Progenitor cell of endocrine pancreas (in vitro differentiated cells): ENCODE measurements at places on chromosomes 5 and 9. TPM values are rescaled to one million over a fixed set of nuclear protein-coding genes. Genes with fewer than 3 reads are reported as not detected.

DNA sequence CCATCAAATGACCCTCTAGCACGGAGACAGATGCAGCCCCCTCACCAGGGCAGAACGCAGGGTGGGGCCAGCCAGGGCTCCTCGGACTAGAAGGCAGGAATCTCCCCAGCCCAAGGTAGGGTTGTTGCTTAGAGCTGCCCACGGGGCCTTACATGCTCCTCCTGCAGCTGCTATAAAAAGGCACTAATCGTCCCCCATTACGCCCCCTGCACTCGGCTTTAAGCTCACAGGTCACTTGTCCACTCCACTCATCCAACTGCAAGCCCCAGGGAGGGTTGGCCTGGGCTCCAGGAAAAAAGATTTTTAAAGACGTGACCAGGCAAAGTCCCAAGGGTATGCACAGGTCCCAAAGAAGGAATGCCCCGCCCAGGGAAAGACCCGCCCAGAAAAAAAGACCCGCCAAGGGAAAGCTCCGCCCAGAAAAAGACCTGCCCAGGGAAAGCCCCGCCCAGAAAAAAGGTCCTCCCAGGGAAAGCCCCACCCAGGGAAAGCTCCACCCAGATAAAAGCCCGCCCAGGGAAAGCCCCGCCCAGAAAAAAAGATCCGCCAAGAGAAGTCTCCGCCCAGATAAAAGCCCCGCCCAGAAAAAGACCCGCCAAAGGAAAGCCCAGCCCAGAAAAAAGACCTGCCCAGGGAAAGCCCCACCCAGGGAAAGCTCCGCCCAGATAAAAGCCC is 11.1 kb downstream of the GRIN1 start:
- no peak for DNase-seq

- DNase-seq = no peak
Observed at GRCh38 chr9:113998525-113999255, 79.4 kb downstream of the AMBP start.

- DNase-seq = no peak
Observed at GRCh38 chr9:69215774-69216485, 41.9 kb downstream of the TJP2 start.

DNA sequence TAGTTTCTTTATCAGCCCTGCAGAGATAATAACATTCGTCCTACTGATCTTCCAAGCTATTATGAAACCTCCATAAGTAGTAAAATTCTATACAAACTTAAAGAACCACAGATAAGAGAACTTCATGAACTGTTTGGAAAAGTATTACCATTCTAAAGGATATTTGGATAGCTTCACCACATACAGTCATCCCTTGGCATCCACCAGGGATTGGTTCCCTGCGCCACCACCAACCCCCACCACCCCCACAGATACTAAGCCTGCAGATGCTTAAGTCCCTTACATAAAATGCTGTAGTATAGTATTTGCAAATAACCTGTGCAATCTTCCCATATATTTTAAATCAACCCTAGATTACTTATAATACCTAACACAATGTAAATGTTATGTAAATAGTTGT is 61.4 kb upstream of the SHISAL2B start:
- no peak for DNase-seq

DNA sequence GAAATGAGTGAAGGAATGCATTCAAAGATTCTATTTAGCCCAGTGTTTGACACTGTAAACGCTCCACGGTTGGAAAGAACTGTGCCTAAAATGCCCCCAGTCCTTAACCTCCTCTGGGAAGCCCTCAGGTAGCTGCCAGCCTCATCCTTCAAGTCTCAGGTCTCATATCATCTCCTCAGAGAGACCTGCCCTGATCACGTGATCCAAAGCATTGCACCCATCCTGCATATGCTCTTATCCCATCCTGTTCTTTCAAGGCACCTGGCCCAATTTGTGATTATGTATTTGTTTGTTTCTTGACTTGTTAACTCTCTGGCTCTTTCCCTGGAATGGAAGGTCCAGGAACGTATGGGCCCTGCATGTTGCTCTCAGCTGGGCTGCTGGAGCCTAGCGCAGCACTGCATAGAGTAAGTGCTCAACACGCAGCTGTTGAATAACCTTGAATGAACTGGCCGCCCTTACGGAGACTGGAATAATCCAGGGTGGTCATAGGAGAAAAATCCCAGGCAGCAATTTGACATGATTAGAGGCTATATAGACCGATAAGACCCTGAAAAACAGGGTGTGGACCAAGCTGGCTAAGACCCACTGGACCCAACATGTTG is 8.7 kb downstream of the C1QTNF2 start:
- no peak for DNase-seq

GRCh38 chr9:91164724-91165520 is 196.8 kb downstream of the AUH start:
- DNase-seq = no peak

DNA sequence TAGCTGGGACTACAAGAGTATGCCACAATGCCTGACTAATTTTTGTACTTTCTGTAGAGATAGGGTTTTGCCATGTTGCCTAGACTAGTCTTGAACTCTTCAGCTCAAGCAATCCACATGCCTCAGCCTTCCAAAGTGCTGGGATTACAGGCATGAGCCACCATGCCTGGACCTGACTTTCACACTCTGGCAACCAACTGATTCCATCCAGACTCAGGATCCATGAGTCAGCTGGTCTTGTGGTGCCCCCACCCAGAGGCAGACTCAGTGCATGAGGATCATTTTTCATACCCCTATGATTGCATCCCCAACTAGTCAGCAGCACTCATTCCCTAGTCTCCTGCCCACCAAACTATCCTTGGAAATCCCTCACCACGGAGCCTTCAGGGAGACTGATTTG is 375.9 kb downstream of the ANXA1 start:
- no peak for DNase-seq

ZMAT2 gene
- total RNA-seq = 67.6 and 67.7 TPM in 2 replicates

GMCL2 gene
- not detected in 2 replicates for total RNA-seq

- DNase-seq = no peak
Observed at GRCh38 chr9:112555844-112556482, 69.3 kb downstream of the KIAA1958 start.

- no peak for DNase-seq
Observed at GRCh38 chr9:4563105-4563504, 72.8 kb downstream of the SLC1A1 start.

GRCh38 chr9:85859765-85860164 is 81.2 kb upstream of the NAA35 start:
- no peak for DNase-seq

- DNase-seq = no peak
Observed at GRCh38 chr9:129328355-129329042, 150.4 kb upstream of the IER5L start.

DNA sequence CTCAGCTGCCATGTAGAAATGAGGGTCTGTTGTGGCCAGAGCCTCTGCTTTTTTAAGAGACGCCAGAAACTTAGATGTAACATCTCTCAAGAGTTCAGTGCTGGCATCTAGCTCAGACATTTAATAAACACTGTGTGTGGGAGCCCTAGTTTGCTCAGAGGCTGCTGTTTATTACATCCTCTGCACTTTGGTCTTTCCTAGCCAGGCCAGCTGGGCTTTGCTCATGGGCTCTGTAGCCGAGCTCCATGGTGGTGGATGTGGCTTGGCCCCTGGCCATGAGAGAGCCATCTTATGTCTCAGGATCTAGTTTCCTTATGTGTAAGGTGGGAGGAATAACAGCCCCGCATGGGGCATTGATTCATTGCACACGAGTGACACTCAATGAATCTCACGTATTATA is 30.0 kb downstream of the ARHGEF37 start:
- no peak for DNase-seq

DNA sequence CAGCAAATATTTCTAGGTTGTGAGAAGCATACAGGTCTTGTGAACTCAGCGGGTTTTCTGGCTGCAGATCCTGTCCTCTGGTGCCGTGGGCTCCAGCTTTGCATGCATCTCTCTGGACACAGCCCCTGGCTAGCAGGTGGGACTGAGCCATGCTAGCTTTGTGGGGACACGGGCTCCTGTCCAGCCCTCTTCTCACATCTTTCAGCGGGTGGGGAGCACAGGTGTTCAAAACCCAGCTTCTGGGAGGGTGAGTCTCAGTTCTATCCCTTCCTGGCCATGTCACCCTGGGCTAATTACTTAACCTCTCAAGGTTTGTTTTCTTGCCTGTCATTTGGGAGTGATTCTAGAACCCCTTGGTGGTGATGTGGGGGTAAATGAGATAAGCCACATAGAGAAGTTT is 162.3 kb downstream of the ICE1 start:
- no peak for DNase-seq

GRCh38 chr5:15837551-15838289 is 337.7 kb downstream of the FBXL7 start:
- no peak for DNase-seq

GRCh38 chr9:35859310-35859989 is 10.8 kb downstream of the OR13J1 start:
- peak; percentile 6 for DNase-seq

DNA sequence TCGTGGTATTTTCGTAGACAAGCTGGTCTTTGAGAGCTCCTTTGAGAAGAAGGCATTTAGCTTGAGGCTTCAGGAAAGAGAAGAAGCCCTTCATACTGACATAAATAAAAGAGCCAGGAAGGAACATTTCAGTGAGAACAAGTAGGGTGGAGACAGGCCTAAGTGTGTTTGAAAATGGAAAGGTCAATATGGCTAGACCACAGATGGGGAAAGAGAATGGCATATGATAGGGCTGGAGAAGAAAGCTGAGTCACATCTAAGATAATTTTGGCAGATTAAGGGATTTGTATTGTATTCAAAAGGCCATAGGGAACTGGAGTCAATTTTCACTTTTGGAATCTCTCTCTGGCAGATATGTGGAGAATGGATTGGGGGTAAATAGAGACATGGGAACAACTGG is 374.9 kb downstream of the TMEM38B start:
- no peak for DNase-seq

PPIC gene
- 21.0 and 26.0 TPM in 2 replicates for total RNA-seq

- no peak for DNase-seq
Observed at GRCh38 chr9:36744678-36745077, 172.0 kb downstream of the MELK start.

- no peak for DNase-seq
Observed at GRCh38 chr5:108556441-108557145, 174.7 kb upstream of the FBXL17 start.

SPINK7 gene
- not detected in 2 replicates for total RNA-seq

GRCh38 chr5:151895660-151896030 is 29.0 kb downstream of the GLRA1 start:
- no peak for DNase-seq

- no peak for DNase-seq
Observed at GRCh38 chr9:114348906-114349482, 19.3 kb downstream of the ORM2 start.

PCSK1 gene
- total RNA-seq = 1.9 and 2.0 TPM in 2 replicates

ANKHD1 gene
- 115 and 117 TPM in 2 replicates for total RNA-seq

DNA sequence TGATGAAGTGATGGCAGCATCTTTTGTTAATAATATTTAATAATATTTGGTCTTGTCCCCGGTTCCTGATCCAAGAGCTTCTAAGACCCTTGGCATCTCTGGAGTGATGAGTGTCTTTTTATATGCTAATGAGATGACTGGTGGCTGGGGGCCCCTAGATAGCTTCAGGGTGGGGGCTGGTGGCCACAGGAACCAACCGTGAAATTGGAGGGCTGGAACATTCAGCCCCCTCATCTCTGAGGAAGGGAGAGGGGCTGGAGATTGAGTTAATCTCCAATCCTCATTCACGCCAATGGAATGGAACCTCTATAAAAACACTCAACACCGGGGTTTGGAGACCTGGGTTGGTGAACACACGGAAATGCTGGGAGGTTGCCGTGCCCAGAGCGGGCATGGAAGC is 78.2 kb upstream of the RAPGEF1 start:
- no peak for DNase-seq

DNA sequence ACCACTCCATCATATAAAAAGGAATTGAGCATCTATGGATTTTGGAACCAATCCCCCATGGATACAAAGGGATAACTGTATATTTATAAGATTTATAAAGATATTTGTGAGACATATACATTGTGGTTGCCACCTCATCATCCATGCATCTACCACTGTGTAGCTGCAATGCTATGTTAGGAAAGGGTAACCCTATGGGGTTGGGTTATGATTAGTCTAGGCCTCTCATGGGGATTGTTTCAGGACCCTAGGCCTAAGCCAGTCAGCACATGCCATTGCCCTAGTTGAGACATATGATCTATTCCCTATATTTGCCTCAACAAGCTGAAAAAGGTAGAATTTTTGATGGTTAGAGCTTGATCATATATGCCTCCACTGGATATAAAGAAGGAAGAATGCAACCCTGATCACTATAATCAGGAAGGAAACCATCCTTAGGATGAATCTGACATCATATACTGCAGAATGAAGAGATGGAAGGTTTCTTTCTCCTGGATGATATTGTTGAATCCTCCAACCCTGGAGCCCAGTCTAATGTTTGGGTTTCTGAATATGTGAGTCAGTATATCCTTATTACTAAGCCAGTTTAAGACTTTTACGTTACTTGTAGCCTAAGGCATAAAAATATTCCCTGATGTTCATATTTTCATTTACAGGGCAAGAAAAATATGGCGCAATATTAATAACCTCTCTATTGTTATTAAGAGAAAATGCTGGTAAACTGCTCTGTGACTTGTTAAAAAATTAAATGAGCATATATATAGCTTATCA is 94.2 kb downstream of the ADAMTS19 start:
- DNase-seq = no peak

DNA sequence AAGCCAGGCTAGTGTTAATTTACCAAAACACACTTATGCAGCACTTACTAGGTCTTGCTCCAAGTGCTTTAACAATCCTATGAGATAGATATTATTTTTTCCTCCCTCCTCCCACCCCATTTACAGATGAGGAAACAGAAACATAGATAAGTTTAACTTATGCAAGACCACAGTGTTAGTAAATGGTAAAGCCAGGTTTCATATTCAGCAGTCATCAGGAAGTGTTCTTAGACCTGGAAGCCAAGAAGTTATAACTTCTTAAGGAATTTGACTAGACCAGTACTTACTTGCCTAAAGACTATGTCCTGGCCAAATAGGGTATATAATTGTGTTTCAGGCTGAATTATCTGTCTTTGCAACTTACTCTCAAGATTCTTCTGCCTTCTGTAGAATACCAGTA is 15.9 kb downstream of the ABHD17B start:
- no peak for DNase-seq

PCDHA4 gene
- 27.8 and 28.6 TPM in 2 replicates for total RNA-seq

GAS1 gene
- total RNA-seq = 4.0 and 5.6 TPM in 2 replicates

DNA sequence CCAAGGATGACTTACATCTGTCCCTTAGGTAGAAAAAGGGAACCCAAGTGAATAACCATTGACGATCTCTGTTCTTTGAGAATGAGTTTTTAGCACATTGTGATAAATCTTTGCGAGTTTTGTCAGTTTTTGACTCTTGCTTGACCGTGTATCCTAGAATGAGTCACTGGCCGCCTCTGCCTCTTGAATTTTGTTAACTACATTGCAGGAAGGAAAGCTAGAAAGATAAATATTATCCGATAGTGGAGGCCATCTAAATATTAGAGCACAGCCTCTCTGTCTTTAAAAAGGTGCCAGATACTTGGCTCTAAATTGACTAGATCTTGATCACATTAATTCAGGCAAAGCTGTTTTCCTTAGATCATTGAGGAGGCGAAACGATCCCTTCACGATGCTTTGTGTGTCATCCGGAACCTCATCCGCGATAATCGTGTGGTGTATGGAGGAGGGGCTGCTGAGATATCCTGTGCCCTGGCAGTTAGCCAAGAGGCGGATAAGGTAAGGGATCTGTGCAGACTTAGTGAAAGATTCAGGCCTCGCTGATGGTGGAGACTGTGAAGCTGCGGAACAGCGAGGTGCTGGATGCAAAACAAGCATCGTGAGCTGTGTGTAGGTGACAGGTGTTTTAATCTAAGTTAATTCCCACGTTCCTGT is 12.2 kb downstream of the CCT5 start:
- no peak for DNase-seq
